Left renal cortex interstitium (tissue), 4 donors: ENCODE measurements at places on chromosomes 2 and 18. TPM values are rescaled to one million over a fixed set of nuclear protein-coding genes. Genes with fewer than 3 reads are reported as not detected.

THOC1 gene
- 52.8 TPM for polyA plus RNA-seq

DUSP28 gene
- 6.8 TPM for polyA plus RNA-seq

PAX3 gene
- 0.14 TPM for polyA plus RNA-seq

HOXD1 gene
- polyA plus RNA-seq: 9.5 TPM

RNPEPL1 gene
- polyA plus RNA-seq: 36.9 TPM

TUBA3E gene
- not detected for polyA plus RNA-seq

SCN1A gene
- 0.10 TPM for polyA plus RNA-seq

CCDC141 gene
- 0.24 TPM for polyA plus RNA-seq

FOXI3 gene
- 0.20 TPM for polyA plus RNA-seq

TFCP2L1 gene
- 53.7 TPM for polyA plus RNA-seq

ARHGEF4 gene
- 7.5 TPM for polyA plus RNA-seq

SP9 gene
- polyA plus RNA-seq: not detected

UPP2 gene
- 10.9 TPM for polyA plus RNA-seq

DBI gene
- polyA plus RNA-seq: 234 TPM

DSC2 gene
- polyA plus RNA-seq: 39.0 TPM

RAX gene
- not detected for polyA plus RNA-seq

PXDN gene
- polyA plus RNA-seq: 155 TPM

OR6B2 gene
- not detected for polyA plus RNA-seq

IL37 gene
- polyA plus RNA-seq: not detected

KIAA2012 gene
- 0.08 TPM for polyA plus RNA-seq

KCNIP3 gene
- polyA plus RNA-seq: 22.3 TPM

NFU1 gene
- polyA plus RNA-seq: 52.5 TPM

TMEM200C gene
- polyA plus RNA-seq: 2.0 TPM

SPR gene
- polyA plus RNA-seq: 12.2 TPM

ALLC gene
- not detected for polyA plus RNA-seq

TMEM169 gene
- 15.2 TPM for polyA plus RNA-seq

LYPD6 gene
- 20.5 TPM for polyA plus RNA-seq

ABCB11 gene
- polyA plus RNA-seq: 0.13 TPM

CNDP1 gene
- polyA plus RNA-seq: 0.91 TPM

GTF3C2 gene
- 65.4 TPM for polyA plus RNA-seq

SMAD4 gene
- polyA plus RNA-seq: 163 TPM

RIT2 gene
- not detected for polyA plus RNA-seq

RGPD8 gene
- polyA plus RNA-seq: 5.4 TPM

CFAP221 gene
- 18.6 TPM for polyA plus RNA-seq

TSPYL6 gene
- 0.04 TPM for polyA plus RNA-seq

LAMA3 gene
- polyA plus RNA-seq: 2.8 TPM

BCL11A gene
- 12.4 TPM for polyA plus RNA-seq

OSR1 gene
- 7.6 TPM for polyA plus RNA-seq

DYSF gene
- 15.5 TPM for polyA plus RNA-seq

ZNF385B gene
- polyA plus RNA-seq: 12.6 TPM

PID1 gene
- 6.0 TPM for polyA plus RNA-seq

LYPD1 gene
- 79.0 TPM for polyA plus RNA-seq

MDH1 gene
- polyA plus RNA-seq: 491 TPM

DSEL gene
- polyA plus RNA-seq: 20.9 TPM

RRM2 gene
- 47.3 TPM for polyA plus RNA-seq

SCYGR4 gene
- polyA plus RNA-seq: not detected

SIGLEC15 gene
- polyA plus RNA-seq: 0.35 TPM

CABLES1 gene
- 22.8 TPM for polyA plus RNA-seq

ANKRD23 gene
- polyA plus RNA-seq: 4.0 TPM

ENOSF1 gene
- 64.3 TPM for polyA plus RNA-seq

FBXO41 gene
- polyA plus RNA-seq: 3.2 TPM
